Stimulated activated CD4-positive, alpha-beta T cell treated with anti-CD3 and anti-CD28 coated beads, TNF-alpha, amount 100 ng/mL, for 1 hour (primary cell): ENCODE measurements at places on chromosomes 7 and 10.

DNA sequence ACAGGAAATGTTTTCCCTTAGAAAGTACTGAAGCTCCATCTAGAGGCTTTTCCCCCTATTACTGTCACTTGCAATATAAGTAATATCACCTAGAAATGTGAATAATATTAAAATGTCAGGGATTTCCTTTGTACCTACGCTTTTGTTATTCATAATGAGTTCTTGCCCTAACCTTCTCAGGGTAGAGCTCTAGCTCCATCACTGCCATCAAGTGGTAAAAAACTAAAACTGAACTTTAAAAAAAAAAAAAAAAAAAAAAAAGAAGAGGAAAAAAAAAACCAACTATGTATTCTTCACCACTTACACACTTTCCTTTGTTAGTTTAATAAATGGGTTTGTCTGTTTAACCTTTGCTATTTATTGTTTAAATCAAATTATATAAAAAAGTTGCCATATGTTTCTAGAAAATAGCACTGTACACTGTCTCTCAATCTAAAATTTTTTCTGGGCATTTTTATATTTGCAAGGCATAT lies 49.9 kb downstream of the DNAJC1 start:
- no peak for DNase-seq

DNA sequence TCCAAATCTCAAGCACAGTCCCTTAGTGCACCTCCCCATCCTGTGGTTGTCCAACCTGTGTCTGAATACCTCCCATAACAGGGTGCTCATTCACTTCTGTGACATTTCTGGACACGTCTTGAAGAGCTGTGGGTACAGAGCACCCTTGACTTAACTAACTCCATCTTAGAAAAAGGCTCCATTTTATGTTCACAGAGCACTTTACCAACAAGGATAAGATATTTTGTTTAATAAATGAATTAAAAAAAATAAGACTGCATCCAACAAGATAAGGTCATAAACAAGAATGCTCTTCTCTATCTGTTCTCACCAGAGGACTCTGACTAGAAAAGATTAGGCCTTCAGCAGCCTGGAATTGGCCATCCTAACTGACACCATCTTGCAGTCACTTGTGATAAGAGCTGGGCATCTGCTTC lies 335.2 kb upstream of the ZNF32 start:
- no peak for DNase-seq

GRCh38 chr10:5526691-5527331 lies 2.0 kb downstream of the CALML3 start:
- DNase-seq = no peak

DNA sequence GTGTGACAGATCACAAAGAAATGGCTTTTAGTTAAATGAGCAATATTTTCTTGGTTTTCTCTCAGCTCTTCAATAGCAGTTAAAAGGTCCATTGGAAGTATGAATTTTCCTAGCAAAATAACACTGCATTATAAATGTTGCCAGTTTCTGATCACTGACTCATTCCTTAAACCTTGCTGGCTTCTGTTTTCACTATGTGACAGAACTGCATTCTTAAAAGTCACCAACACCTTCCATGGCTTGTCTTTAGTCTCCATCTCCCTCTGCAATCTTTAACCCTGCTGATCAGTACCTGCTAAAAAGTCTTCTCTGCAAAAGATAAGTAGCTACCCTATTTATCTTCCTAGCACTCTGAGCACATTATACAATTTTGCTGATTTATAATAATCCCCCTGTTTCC lies 405.0 kb upstream of the LRRN3 start:
- DNase-seq = no peak

DNA sequence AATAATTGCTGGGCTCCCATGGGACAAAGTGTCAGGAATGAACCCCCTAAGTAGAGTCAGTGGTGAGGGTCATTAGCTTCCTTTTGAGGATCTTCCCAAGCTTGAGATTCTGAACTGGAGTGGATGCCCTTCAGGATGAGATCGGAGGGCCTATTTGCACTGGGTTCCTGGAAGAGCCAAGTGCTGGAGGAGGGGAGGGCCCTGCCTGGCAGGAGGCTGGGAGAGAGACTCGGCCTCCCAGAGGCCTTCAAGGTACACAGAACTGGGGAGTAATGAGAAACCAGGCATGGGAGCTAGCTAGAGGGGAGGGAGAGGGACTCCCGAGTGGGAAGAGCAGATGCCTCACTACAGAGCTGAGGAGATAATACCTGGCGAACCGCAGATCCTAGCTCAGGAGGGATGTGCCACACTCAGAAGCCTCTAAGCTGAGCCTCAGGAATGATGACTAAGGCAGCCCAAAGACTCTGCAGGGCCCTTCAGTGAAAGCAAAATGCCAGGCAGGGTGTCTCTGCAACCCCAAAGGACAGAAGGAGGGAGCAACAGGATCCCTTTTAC lies 9.4 kb downstream of the PDAP1 start:
- DNase-seq = no peak

DNA sequence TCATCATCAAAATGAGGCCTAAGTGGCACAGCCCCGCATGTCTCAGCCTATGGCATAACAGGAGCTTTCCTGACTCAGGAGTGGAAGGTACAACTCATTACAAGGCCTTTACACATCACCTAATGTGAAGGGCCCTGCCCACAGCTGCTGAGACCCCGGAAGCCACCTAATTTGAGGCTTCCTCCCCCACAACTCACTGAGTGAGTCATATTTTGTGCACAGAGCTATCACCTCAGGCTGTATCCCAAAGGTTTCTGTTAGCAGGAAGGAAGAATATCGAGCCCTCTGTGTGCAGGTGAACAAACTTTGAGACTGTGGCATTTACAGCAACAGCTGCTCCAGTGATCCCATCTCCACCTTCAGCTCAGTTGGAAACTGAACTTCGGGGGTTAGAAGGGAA lies 20.6 kb downstream of the HTR5A start:
- no peak for DNase-seq

DNA sequence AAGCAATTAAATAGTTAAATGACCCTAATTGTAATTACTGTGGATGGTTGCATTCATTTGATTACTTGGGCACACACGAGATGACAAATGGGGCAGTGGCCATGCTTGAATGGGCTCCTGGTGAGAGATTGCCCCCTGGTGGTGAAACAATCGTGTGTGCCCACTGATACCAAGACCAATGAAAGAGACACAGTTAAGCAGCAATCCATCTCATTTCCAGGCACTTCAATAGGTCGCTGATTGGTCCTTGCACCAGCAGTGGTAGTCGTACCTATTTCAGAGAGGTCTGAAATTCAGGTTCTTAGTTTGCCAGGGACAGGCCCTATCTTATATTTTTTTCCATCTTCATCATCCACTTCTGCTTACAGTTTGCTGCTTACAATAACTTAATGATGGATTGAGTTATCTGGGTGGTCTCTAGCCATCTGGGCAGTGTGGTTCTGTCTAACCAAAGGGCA lies 8.3 kb downstream of the PCBD1 start:
- peak; percentile 51 for DNase-seq

- no peak for DNase-seq
Measured at GRCh38 chr7:22853674-22854157, 31.1 kb upstream of the TOMM7 start.

GRCh38 chr10:78925275-78925674 lies 143.5 kb upstream of the ZMIZ1 start:
- DNase-seq = no peak

DNA sequence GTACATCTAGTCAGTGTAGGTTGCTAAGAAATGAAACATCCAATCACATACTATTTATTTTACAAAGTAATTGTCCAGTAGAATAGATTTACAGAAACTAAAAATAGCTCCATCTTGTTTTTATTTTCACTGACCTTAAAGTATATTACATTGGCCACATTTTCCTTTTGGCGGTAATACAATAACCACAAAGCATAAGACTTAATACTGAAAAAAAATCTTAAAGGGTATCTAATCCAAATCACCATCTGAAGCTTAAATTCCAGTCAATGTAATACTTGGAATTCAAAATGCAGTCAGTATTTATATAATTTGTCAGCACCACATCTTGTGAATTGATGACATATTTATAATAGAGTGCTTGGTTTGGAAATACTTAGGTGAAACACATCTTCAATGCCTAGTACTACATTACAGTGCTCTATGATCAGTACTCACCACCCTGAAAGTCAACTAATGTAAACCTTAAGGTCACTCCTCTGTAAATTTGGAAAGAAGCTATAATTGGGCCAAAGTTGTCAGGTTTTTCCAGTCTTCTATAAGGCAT lies 8.9 kb downstream of the ANKMY2 start:
- no peak for DNase-seq

DNA sequence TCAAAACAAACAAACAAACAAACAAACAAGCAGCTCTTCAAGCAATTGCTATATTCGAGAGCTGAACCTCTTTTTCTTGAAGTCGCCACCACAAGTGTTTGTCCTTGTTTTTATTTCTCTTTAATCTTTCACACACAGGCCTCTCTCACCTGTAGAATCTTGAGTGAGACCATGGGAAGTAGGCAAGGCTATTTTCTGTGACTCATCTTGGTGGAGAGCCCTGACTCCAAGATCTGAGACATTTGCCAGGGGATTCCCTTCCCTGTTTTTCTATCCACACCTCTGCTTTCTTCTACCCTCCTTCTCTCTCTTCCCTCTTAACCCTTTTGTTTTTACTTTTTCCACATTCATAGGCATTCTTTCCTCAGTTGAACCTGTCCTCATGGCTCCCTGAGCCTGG lies 8.0 kb upstream of the TAS2R60 start:
- DNase-seq = no peak

GRCh38 chr7:138829335-138829734 lies 31.3 kb upstream of the ATP6V0A4 start:
- DNase-seq = no peak

DNA sequence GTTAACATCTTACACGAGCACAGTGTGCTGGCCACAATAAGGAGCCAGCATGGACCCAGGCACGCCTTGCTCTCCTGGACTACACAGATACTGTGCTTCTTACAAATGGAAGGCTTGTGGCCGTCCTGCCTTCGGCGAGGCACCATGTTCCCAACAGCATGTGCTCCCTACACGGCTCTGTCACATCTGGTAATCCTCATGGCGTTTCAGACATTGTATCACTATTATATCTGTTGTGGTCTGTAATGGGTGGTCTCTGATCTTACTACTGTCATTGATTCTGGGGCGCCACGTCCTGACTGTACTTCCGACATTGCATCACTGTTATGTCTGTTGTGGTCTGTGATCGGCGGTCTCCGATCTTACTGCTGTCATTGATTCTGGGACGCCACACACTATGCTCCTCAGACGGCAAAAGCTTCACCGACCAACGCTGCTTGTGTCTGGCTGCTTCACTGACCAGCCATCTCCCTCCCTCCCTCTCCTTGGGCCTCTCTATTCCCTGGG lies 195.4 kb downstream of the MAD1L1 start:
- no peak for DNase-seq

DNA sequence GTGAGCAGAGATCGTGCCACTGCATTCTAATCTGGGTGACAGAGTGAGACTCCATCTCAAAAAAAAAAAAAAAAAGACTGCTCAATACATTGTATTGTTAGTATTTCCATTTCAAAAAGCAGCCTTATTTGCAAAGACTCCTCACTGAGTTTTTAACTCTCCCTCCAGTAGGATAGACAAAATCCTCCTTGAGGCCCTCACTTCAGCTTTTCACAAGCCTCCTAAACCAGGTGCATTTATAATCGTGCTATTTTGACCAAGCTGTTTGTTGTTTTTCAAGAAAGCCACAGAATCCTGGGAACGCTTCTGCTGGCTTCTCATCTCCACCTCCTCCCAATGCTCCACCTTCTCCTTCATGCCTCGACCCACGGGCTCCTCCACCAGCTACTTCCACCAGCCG lies 6.3 kb upstream of the DDIT4 start:
- DNase-seq = no peak

- DNase-seq = no peak
Measured at GRCh38 chr7:28581351-28581750, 169.0 kb downstream of the CREB5 start.

GRCh38 chr10:92126100-92126650 lies 164.7 kb downstream of the CPEB3 start:
- no peak for DNase-seq

- DNase-seq = no peak
Measured at GRCh38 chr7:108120196-108120595, 10.0 kb downstream of the LAMB4 start.

DNA sequence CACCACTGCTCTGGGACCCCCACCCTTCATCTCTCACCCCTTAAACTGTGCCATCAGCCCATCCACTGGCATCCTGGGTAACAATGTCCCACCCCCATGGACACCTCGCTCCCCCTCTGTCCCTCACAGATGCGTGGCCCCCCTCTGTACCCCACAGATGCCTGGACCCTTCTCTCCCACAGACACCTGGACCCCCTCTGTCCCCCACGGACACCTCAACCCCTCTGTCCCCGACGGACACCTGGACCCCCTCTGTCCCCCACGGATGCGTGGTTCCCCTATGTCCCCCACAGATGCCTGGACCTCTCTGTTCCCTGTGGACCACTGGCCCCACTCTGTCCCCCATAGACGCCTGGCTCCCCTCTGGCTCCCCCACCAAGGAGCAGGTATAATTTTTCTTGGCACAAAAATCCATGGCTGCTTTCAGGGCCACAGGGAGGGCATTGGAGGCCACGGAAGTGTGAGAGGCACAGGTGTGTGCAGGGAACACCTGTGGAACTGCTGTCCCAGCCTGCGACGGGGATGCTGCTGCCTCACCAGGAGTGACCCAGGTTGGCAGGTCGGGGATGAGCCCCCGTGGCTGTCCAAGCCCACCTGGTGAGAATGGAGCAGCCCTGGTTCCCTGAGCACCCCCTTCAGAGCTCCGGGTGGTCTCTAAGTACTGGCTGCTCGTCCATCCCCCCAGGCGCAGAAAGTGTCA lies 193.5 kb downstream of the PTPRN2 start:
- no peak for DNase-seq

DNA sequence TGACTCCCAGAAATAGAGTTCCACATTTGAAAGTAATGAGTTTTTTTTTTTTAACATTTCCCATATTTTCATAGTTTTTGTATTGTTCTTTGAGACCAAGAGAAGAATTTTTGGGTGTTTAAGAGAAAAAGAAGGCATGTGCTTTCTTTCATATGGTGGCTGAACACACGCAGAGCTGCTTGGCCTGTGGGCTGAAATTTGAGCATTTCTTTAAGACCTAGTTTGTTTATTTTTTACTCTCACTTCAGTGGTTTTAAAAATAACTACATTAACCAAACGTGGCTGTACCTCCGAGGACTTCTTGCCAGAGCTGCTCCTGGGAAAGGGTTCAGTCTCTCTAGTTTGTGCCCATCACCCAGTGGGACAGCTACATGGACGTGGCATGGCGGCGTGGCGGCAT lies 58.3 kb downstream of the INPP5A start:
- no peak for DNase-seq

DNA sequence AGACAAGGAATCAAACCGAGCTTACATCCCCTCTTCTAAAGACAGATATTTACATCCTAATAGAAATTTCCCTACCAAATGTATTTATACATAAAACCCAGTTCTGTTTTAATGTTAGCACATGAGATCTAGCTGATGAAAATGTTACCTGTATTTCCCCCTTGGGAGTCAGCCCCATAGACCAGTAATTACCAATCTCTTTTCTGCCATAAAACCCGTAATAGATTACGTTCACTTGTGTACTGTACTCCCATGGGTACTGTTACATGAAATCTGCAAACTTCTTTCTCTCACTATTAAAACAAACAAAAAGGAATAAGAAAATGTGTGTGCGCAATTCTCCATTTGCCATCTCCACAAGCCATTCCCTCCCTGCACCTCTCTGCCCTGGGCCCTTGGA lies 450.9 kb downstream of the CALN1 start:
- no peak for DNase-seq
